AG09309 (cell line): ENCODE measurements at places on chromosomes 2 and 18.

- DNase-seq: no peak
Measured at GRCh38 chr2:224892574-224893204, 149.6 kb downstream of the DOCK10 start.

GRCh38 chr18:9992300-9992972, 78.6 kb downstream of the VAPA start:
- no peak for DNase-seq

GRCh38 chr2:169050476-169051240, 18.7 kb upstream of the DHRS9 start:
- DNase-seq: no peak

DNA sequence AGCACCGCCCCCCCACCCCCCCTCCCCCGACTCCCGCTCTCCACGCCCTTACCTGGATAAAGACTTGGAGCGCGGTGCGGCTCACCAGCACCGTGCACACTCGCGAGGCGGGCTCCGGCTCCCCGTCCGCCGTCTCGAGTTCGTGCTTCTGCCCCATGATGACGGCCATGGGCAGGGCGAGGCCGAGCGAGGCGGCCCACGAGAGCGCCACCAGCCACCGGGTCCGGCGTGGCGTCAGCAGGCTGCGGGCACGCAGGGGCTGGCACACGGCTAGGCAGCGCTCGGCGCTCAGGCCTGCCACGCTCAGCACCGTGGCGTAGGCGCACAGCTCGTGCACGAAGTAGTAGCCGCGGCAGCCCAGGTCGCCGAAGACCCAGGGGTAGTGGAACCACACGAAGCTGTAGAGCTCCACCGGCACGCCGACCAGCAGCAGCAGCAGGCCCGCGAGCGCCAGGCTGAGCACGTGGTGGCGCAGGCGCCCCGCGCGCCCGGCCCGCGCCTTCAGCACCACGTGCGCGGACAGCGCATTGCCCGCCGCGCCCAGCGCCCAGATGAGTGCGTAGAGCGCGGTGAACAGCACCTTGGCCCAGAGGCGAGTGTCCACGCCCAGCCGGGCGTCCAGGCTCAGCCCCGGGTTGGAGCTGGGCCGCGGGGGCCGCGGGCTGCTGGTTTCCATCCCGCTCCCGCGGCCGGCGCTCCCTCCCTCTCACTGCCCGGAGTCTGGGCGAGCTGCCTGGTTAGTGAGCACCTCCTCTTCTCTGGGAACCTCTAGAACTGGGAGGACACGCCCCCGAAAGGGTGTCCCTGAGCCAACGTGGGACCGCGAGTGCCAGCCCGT, at the start of gene NTSR2:
Gene NTSR2 (minus strand): TSS at position 742 of the 838 bp plus-strand sequence. CDS start 66 bp downstream, at position 676.
- DNase-seq: no peak

DNA sequence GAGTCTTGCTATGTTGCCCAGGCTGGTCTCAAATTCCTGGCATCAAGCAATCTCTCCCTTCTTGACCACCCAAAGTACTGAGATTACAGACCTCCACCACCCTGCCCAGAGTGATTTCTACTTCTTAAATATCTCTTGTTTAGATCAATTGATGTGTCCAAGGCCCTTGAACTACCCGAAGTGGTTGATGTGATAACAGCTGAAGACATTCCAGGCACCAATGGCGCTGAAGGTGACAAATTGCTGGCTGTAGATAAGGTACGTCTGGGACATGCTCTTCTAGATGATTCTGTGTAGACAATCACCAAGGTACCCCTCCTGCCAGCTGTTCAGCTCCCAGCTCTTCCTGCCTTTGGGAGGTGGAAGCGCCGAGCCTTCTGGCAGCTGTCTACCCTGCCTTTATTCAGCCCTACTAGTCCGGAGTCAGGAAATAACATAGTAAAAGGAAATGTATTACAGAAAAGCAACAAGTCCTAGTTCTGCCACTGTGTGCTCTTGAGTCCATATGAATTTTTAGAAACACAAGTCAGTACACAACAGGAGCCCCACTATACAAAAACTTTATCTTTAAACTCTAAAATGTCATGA, 61.3 kb upstream of the BZW1 start:
- no peak for DNase-seq

- no peak for DNase-seq
Measured at GRCh38 chr2:167190053-167190452, 301.8 kb downstream of the XIRP2 start.

- no peak for DNase-seq
Measured at GRCh38 chr2:62114564-62114963, 81.4 kb upstream of the B3GNT2 start.
